Omental fat pad (tissue), 4 donors: ENCODE measurements at places on chromosomes 3 and 15.

GRCh38 chr15:80752204-80752603 is 27.0 kb upstream of the CEMIP start:
- no peak for DNase-seq

DNA sequence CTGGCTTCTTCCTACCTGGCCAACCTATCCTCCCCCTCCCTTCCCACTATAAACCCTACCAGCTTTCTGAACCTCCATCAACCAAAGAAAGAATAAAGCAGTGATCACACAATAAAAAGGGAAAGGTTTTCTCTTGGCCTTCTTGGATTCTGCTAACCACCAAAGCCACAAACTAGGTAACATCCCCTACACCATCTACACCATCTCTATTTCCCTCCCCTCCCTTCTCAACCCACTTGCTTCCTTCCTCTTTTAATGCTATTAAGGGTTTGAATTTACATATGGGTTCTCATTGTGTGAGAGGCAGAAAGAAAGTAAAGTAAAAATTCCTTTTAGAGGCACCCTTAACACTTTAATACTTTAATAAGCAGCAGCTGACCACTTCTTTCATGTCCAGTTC is 25.8 kb upstream of the RSL24D1 start:
- DNase-seq: no peak

GRCh38 chr15:47035475-47036406 is 681.6 kb upstream of the SEMA6D start:
- no peak for DNase-seq

- no peak for DNase-seq
Observed at GRCh38 chr15:94047566-94047965, 183.8 kb upstream of the MCTP2 start.

DNA sequence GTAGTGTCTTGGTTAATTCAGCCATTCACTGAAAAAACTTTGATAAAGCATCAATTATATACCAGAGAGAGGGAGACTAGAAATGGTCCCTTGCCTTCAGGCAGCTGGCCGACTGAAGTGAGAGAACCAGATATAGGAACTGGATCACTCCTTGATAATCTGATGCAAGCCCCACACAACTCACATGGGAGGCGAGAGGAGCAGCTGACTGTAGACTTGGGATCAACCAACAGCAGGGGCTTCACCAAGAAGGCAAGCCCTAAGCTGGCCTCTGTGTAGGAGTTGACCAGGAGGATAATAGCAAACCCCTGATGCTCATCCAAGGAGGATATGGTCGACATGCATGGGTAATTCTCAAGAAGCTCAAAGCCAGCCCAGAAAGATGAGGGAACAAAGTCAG is 133.1 kb downstream of the SRGAP3 start:
- no peak for DNase-seq

GRCh38 chr15:78024519-78024870 is 53.0 kb downstream of the TBC1D2B start:
- DNase-seq: no peak

DNA sequence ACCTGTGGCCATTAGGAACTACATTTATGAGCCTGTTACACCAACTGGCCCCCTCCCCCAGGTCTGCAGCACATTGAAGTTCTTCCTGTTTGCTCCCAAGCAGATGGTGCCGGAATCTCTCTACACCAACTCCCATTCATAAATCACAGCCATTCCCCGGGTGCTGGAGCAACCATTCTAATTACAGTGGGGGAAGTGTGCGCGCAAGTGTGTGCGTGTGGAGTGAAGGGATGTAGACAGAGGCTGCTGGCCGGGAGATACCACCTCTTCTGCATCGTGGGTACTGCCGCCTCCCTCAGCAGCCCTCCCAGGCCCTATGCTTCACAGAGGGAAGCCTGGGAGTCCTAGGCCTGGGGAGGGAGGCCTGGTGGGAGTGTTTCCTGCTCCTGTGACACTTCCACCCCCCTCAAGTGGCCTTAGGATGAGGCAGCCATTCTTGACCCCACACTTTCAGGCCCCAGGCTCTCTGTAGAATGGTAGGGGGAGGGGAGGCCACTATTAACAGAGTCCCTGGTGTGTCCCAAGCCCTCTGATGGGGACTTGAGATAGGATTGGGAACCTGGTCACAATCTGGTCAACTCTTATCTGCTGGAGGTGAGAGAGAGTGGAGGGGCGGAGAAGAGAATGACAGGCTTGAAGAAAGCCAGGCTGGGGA is 69.1 kb downstream of the MAGEF1 start:
- no peak for DNase-seq

- no peak for DNase-seq
Observed at GRCh38 chr3:40097131-40098117, 212.1 kb upstream of the EIF1B start.

DNA sequence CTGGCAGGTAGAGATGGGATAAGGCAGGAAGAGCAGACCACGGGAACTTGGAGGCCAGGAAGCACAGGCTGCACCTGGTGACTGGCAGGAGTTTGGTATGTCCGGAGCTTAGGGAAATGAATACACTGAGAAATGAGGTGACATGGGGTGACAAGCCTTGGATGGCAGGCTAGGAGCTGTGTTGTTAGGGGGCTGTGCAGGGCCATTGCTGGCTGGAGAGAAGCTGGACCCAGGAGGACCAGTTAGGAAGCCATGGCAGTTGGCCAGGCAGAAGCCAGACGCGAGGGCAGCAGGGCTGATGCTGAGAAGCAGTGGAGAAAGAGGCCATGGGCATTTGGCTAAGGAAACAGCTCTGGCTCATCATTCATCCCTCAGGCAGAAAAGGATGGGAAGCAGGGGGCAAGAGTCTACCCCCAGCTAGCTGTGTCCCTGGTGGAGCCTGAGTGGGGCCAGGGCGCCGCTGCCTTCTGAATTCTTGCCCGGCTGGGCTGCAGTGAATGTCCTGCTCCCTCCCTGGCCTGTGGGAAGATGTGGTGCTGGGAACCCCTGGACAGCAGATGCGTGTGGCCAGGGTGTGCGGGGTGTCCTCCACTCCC is 255.8 kb downstream of the FAM43A start:
- no peak for DNase-seq

GRCh38 chr15:89075846-89076245 is 12.4 kb upstream of the ABHD2 start:
- no peak for DNase-seq

- no peak for DNase-seq
Observed at GRCh38 chr3:95084738-95085137, 1021.9 kb downstream of the NSUN3 start.

DNA sequence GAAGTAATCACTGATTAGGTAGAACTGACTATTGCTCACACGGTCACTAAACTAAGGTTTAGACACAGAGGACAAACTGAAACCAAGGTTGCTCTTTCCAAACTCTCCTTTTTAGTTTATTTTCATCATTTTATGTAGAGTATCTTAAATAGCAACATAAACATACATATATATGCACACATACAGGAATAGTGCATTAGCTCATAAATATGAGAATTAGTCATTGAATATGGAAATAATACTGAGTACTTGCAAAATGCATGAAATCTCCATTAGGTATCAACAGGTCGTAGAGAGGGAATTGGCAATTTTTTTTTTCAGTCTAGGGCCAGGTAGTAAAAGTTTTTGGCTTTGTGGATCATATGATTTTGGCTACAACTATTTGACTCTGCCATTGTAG is 557.1 kb downstream of the NLGN1 start:
- no peak for DNase-seq

DNA sequence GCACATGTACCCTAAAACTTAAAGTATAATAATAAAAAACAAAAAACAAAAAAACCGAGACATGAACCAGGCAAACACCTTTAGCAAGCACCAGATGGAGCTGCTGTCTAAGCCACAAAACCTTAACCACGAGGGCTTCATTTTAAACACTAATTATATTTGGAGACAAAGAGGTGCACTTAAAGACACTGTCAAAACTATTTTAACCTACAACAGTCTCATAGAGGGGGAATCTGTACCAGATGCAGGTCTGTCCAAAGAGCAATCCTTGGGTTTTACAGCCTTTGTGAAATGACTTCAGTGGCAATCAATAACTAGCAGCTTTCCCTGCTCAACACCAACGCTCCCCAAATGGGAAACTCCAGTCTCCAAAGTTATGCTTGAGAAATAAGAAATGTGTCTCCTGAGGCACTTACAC is 115.7 kb upstream of the TSPAN3 start:
- DNase-seq: no peak

GRCh38 chr15:29364426-29365078 is 94.9 kb upstream of the NSMCE3 start:
- DNase-seq: no peak

GRCh38 chr15:58627046-58627445 is 122.5 kb downstream of the ADAM10 start:
- no peak for DNase-seq

DNA sequence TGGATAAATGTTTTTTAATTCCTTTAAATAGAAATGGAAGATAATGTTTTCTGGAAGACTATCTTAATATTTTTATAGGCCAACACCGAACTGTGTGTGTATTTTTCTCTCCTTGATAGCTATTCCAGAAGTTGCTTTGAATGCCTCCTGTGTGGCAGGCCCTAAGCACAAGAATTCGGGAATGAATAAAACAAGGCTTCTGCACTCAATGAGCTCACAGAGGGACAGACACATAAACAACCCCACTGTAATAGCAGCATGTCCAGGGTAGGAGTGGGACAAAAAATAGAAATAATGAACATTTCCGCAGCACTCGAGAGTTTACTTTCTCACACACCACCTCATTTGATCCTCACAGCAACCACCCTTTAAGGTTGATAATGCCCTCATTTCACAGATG is 18.0 kb downstream of the SRGAP3 start:
- DNase-seq: no peak

- no peak for DNase-seq
Observed at GRCh38 chr15:50358845-50359244, 3.8 kb upstream of the GABPB1 start.

DNA sequence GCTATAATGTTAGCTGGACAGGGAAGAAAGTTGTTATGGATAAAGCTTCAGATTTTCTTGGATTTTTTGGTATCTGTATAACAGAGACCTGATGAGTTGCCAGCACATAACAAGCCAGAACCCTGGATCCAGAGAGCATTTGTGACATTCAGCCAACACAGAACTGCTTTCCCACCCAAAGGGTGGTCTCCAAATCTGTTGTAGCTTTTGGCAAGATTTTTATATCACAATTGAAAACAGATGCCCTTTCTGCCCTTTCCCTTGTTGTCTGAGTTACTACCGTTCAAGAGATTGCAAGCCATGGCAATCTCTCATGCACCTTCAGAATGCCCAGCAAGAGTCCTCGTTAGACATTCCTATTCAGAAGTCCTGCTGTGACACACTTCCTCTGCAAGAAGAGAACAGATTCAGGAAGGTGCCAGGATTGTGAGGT is 107.6 kb upstream of the FGF7 start:
- DNase-seq: no peak

GRCh38 chr3:123620343-123620742 is 35.5 kb upstream of the HACD2 start:
- no peak for DNase-seq

DNA sequence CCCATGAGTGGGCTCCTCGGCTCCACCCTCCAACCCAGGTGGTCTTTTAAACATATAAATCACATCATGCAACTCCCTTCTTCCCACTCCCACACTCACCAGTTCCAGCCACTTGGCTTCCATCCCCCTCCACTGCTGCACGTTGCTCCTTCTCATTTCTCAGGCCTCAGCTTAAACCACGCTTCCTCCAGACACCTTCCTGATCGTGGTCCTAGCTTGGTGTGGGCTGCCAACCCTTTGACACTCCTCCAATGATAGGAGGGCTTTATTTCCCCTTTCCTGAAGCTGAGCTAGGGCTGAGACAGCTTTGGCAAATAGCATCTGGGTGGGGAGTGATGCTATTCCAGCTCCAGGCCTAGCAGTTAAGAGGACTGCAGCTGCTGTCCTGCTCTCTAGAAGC is 130.1 kb downstream of the SRGAP3 start:
- no peak for DNase-seq

GRCh38 chr15:81887912-81888311 is 157.9 kb downstream of the MEX3B start:
- DNase-seq: no peak

DNA sequence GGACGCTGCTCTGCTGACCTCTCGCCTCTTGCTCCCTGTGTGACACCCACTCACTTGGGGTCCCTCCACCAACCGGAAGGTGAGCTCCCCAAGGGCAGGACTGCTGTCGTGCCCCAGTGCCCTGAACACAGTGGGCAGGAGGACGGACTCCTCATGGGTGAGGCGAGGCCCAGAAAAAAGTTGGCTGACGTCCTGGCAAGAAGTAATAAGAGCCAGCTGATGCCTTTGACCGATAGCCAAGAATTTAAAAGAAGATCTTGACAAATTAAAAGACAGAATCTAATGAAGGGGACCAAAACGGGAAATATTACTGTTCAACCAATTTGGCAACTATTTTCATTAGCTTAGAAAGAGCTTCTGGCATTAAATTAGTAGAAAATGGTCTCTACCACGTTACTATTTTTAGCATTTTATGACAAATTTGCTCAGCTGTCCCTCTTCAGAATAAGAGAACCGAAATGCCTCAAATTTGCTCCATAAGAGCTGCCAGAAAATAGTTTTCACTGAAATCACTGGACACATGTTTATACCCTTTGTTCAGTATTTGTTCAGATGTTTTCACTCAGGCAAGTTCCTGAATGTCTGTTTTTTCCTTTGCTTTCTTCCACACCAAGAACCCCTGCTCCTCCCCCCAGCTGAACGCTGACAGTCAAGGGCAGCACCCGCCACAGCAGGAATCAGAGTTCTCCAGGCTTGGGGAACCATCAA is 60.5 kb downstream of the XXYLT1 start:
- no peak for DNase-seq

DNA sequence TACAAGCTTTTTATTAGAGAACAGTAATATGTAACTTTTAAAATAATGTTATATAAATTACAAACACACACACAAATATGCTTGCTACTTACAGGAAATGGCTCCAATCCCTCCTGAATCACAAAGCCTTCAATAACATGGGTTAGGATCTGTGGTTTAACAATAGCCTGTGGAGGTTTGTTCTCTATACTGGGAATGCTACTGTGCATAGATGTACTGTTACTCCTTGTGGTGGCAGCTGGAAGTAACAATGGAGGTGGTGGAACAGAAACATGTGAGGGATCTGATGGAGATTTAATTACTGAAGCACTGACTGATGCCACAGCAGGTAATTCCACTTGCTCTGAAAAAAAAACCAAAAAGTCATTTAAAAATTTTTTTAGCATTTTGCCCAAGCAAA is 64.4 kb downstream of the PHC3 start:
- no peak for DNase-seq

GRCh38 chr3:53160660-53161449 is at the start of gene PRKCD:
Gene PRKCD (plus strand): TSS chr3:53161209. CDS start chr3:53178423, 17,214 bp downstream.
- no peak for DNase-seq

GRCh38 chr3:52570076-52570475 is 33.7 kb downstream of the UQCC5 start:
- DNase-seq: no peak

- no peak for DNase-seq
Observed at GRCh38 chr15:26757141-26757540, 15.7 kb downstream of the GABRB3 start.

DNA sequence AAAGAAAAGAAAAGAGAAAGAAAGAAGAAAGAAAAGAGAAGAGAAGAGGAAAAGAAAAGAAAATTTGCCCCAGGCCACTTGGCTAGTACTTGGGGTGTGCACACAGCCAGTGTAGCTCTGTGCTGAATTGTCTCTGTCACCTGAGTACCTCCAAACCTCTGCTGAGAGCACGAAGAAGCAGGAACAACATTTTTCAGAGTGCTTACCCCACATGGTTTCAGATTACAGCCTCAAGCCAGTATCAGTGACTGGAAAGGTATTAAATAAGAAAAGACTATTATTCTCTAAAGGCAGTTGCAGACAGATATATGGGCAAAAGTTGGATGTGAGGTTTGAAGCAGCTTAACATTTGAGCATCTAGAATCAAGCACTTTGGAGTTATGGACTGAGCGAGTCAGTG is 113.3 kb upstream of the PHLDB2 start:
- DNase-seq: no peak
